ENCODE measurements at places on chromosomes 2 and 18. TPM values are rescaled to one million over a fixed set of nuclear protein-coding genes. Genes with fewer than 3 reads are reported as not detected.

PCBP1 gene
- 200 TPM for total RNA-seq

DNAH7 gene
- 0.84 TPM for total RNA-seq

ATP6V1B1 gene
- total RNA-seq, result not detected

WDPCP gene
- total RNA-seq, result 18.5 TPM

RUFY4 gene
- total RNA-seq, result not detected

SH2D6 gene
- not detected for total RNA-seq

KCNG2 gene
- total RNA-seq, result not detected

MC2R gene
- total RNA-seq, result not detected

ZSWIM2 gene
- not detected for total RNA-seq

FN1 gene
- total RNA-seq, result 167 TPM

MYO3B gene
- total RNA-seq, result not detected

TFCP2L1 gene
- total RNA-seq, result 5.8 TPM

EMILIN1 gene
- total RNA-seq, result 62.7 TPM

SERTAD2 gene
- total RNA-seq, result 13.1 TPM

DYNC2LI1 gene
- 18.8 TPM for total RNA-seq

AKAIN1 gene
- total RNA-seq, result not detected

CNDP1 gene
- total RNA-seq, result not detected

GRHL1 gene
- total RNA-seq, result 6.8 TPM

RAD51AP2 gene
- not detected for total RNA-seq

MITD1 gene
- 29.7 TPM for total RNA-seq

C2orf15 gene
- total RNA-seq, result 0.69 TPM

GLI2 gene
- total RNA-seq, result 1.4 TPM

SEMA4C gene
- total RNA-seq, result 33.6 TPM

EVX2 gene
- not detected for total RNA-seq

CNGA3 gene
- total RNA-seq, result 0.47 TPM

IAH1 gene
- 41.4 TPM for total RNA-seq

UGT1A5 gene
- total RNA-seq, result not detected

CCL20 gene
- total RNA-seq, result 3.4 TPM

RGPD3 gene
- 0.47 TPM for total RNA-seq

DSC2 gene
- 15.1 TPM for total RNA-seq

GREB1 gene
- 5.3 TPM for total RNA-seq

CCDC102B gene
- 15.0 TPM for total RNA-seq

AGXT gene
- total RNA-seq, result not detected

ADRA2B gene
- 1.2 TPM for total RNA-seq

CHRND gene
- total RNA-seq, result not detected

SERPINB7 gene
- 1.1 TPM for total RNA-seq

ASTL gene
- total RNA-seq, result 3.3 TPM

CTNNA2 gene
- not detected for total RNA-seq
